Amniotic stem cell (primary cell): ENCODE measurements at places on chromosomes 2 and 18.

DNA sequence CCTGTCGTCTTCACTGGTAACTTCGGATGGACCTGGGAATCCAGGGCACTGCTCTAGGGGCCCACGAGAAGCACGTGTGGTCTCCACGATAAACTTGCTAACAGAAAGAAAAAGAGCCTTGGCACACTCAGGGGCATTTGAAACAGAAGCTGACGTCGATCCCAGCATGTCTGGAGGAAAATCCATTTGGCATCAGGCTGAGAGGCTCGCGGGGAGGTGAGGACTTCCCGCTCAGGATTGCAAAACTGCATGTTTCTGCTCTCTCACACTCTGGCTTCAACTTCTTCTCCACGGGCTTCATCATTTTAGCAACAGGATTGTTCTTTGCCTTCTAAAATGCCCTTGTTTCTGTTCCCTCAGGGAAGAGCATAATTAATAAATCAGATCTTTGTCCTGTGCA is 181.7 kb upstream of the COPS8 start:
- no peak for DNase-seq

DNA sequence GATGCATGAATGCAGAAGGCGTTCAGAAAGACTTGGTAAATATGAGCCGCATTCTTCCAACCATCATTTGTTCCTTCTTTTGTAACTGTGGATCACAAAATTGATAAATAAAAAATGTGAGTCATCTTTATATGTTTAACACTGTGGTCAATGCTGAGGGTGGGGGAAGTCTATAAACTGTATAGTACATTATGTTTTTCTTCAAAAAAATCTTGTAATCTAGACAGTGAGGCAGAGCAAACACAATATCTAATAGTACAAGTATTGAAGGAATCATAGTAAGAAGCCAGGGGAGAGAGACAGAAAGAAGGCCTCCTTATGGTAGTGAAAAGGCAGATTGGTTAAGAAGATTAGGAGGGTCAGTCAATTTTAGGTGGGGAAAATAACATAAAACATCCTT is 30.7 kb upstream of the CALCRL start:
- no peak for DNase-seq

GRCh38 chr2:182980115-182980514 is 58.1 kb downstream of the NCKAP1 start:
- peak; percentile 19 for DNase-seq

GRCh38 chr18:63346031-63346430 is 21.0 kb downstream of the KDSR start:
- DNase-seq = no peak

DNA sequence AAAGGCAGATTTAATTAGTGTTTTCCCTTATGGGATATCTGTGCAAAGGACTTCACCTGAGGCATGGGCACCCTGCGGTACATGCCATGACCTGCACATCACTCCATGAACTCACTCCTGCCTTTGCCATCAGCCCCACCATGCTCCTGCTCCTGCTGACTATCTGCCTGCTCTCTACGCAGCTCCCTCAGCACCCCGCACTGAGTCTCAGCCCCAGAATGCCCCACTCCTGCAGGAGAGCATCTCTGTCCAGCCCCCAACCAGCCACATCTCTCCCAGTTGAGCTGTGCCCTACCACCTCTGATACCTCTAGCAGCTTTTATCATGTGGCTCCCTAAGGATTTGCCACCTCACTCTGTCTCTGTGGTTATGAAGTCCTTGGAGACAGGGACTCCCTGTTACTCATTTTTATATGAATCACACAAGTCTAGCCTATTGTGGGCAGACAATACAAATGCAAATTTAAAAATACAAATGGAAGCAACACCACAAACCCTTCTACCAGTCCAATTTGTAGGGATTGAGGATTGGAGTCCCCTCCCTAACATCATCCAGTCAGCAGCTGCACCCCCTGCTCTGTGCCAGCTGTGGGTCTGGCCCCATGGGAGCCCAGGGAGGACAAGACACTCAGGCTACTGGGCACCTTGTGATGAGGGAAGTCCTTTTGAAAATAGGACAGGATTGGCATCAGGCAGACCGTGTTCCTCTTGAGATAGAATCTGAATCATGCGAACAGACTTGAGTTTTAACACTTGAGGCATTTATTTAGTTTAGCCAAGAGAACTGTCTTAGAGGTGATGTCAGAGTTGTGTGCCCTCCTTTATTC is 689.6 kb upstream of the HS6ST1 start:
- no peak for DNase-seq

DNA sequence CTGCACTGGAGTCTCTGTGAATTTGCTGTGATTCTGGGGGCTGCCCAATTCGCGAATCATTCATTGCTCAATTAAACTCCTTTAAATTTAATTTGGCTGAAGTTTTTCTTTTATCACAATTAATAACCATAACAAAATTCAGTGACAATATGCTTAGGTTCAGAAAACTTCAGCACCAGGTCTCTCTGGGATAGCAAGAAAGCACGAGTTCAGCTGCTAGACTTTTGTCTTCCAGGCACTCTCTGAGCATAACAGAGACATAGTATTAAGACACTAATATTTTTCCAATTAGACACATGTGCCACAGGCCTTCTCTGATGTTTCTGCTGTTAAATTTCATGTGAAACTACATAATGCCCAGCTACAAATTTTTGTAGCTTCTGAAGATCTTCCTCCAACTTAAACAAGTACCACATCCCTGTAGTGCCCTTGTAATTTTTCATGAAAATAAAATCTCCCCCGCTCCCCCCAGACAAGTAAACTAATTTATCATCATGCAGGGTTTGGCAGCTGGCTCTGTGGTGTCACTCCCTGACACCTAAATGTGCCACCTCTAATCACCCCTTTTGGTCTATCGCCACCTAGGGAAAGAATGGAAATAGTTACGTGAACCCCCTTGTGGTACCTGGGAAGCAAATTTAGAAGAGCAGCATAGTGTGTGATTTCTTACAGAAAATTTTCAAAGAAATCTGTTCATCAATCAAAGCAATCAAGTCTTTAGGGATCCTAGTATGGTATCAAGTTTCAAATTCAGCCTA is 94.1 kb downstream of the CSRNP3 start:
- DNase-seq = no peak
